CD14-positive monocyte (primary cell): ENCODE measurements at places on chromosomes 3 and 15. TPM values are rescaled to one million over a fixed set of nuclear protein-coding genes. Genes with fewer than 3 reads are reported as not detected.

- no peaks in the 10 kb centered on the region for H3K4me1 ChIP-seq
- H3K4me3 ChIP-seq = no peak overlapping the region
- no peak for DNase-seq
- H3K27ac ChIP-seq = no peak overlapping the region
- H3K27me3 ChIP-seq = no peaks in the 10 kb centered on the region
Observed at GRCh38 chr3:188230962-188231361, 77.0 kb downstream of the LPP start.

- H3K4me3 ChIP-seq = no peak overlapping the region
- H3K27me3 ChIP-seq = no peaks in the 10 kb centered on the region
- H3K36me3 ChIP-seq = no peaks in the 10 kb centered on the region
- H3K4me1 ChIP-seq = peaks cover 9% of the 10 kb centered on the region
- no peak for DNase-seq
Observed at GRCh38 chr3:24426896-24427295, 67.8 kb downstream of the THRB start.

GRCh38 chr3:151328298-151328995 lies 902 bp downstream of the P2RY13 start:
- H3K27ac ChIP-seq = peak overlapping the region; percentile 47
- no peaks in the 10 kb centered on the region for H3K36me3 ChIP-seq
- H3K4me3 ChIP-seq = peak overlapping the region; percentile 99
- peak; percentile 81 for DNase-seq
- H3K4me1 ChIP-seq = peaks cover 78% of the 10 kb centered on the region

DNA sequence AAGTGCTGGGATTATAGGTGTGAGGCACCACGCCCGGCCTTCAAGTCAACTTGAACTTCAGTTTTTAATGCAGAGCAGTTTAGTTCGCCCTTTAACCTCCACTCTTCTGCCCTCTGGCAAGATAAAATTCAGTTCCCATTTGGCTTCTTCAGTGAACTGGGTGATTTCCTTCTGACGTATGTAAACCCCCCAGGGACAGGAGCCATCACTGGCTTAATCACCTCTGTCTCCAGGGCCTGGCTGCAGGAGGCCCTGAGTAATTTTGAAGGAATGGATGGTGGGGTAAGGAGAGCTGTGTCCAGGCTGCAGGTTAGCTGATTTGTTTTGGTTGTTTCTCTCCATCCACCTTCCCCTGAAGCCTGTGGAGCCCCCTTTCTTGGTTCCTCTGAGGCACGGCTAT lies 11.9 kb downstream of the MCM2 start:
- peaks cover 69% of the 10 kb centered on the region for H3K36me3 ChIP-seq
- H3K27ac ChIP-seq = peak overlapping the region; percentile 31
- no peak overlapping the region for H3K4me3 ChIP-seq

CLDN1 gene
- polyA plus RNA-seq = not detected

GCNT3 gene
- not detected for polyA plus RNA-seq

DNA sequence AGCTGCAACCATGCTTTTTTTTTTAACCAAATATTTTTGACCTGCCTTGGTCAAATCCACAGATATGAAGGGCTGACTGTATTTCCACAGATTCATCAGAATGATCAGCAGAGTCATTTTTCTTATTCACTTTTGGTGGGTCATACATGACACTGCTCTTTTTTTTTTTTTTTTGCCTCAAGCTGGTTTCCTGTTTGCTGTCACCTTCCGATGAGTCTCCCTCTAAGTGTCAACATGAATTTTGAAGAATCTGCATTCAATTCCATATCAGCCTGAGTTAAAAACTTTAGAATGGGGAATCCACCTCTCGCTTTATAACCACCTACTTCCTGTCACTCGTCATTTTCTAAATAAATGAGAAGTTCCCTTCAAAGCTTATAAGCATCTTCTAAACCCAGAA lies 2.2 kb upstream of the SLC12A8 start:
- H3K4me1 ChIP-seq = no peaks in the 10 kb centered on the region
- no peak overlapping the region for H3K4me3 ChIP-seq
- DNase-seq = peak; percentile 68
- peaks cover 56% of the 10 kb centered on the region for H3K27me3 ChIP-seq
- H3K36me3 ChIP-seq = no peaks in the 10 kb centered on the region

- no peak overlapping the region for H3K4me3 ChIP-seq
- H3K27ac ChIP-seq = peak overlapping the region; percentile 59
- no peak for DNase-seq
- no peaks in the 10 kb centered on the region for H3K4me1 ChIP-seq
- no peaks in the 10 kb centered on the region for H3K27me3 ChIP-seq
Observed at GRCh38 chr3:46997453-46998091, 18.1 kb downstream of the NBEAL2 start.

GRCh38 chr3:133455281-133455680 lies 55.4 kb downstream of the BFSP2 start:
- H3K4me1 ChIP-seq = no peaks in the 10 kb centered on the region
- no peaks in the 10 kb centered on the region for H3K27me3 ChIP-seq
- DNase-seq = no peak
- H3K27ac ChIP-seq = no peak overlapping the region

DNA sequence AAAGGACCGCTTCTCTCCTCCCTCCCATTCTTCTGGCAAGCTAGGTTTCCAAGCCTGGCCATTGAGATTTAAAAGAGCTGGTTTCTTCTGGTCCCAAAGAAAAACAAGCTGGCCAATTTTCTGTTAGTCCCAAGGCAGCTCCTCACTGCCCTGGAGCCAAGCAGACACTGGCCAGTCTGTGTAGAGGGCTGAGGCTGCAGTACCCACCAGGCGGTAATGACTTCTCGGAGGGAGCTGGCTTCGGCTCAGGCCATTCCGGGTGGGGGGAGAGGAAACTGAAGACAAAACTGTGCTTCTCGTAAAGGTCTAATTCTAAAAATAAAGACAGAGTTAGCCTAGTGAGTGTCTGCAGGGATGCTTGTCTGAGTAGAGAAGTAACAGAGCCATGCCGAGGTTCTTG lies 78.5 kb upstream of the SMAD3 start:
- no peak for DNase-seq
- H3K4me1 ChIP-seq = no peaks in the 10 kb centered on the region
- H3K36me3 ChIP-seq = no peaks in the 10 kb centered on the region

CFAP100 gene
- not detected in 2 replicates for polyA plus RNA-seq

GRCh38 chr3:184227481-184227935 lies 1.9 kb upstream of the VWA5B2 start:
- H3K4me1 ChIP-seq = peaks cover 8% of the 10 kb centered on the region
- DNase-seq = peak; percentile 52
- H3K27ac ChIP-seq = no peak overlapping the region
- H3K27me3 ChIP-seq = peaks cover 47% of the 10 kb centered on the region

GRCh38 chr3:55327131-55327920 lies 159.8 kb downstream of the WNT5A start:
- H3K4me1 ChIP-seq = no peaks in the 10 kb centered on the region
- DNase-seq = no peak
- no peak overlapping the region for H3K4me3 ChIP-seq
- no peak overlapping the region for H3K27ac ChIP-seq
- no peaks in the 10 kb centered on the region for H3K36me3 ChIP-seq
- H3K27me3 ChIP-seq = no peaks in the 10 kb centered on the region

ZNF717 gene
- polyA plus RNA-seq = 3.4 TPM

DNA sequence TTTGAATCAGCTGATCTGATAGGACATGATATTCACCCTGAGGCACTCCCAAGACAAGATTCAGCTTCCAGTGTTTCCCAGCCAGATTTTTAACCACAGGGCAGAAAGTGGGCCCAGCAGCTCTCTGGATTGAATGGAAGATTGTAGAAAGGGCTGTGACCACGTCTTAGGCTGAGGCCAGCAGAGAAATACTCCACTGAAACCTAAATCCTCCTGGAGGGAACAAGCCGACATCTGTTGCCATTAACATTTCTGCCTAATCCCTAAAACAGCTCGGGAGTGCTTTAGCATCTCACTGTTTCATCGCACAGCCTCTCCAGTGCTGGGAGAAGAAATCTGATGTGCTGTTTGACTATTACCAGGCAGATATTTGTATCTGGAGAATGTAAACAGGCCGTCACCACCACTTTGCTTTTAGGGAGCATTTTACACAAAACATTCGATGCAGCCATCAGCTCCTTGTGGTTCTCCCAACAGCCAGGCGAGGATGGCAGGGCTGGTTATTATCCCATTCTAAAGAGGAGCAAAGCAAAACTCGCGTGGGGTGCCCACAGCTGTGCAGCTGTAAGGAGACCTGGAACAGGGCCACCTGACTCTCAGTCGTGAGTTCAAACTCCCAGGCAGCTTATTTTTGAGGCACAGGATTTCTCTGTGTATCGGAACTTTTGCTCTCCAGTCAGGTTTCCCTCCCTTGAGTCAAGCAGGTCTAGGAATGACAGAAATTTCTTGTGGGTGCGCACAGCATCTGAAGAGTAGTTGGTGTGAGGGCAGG lies 117.4 kb downstream of the LIPC start:
- no peak overlapping the region for H3K27ac ChIP-seq
- peaks cover 14% of the 10 kb centered on the region for H3K4me1 ChIP-seq
- DNase-seq = no peak
- no peaks in the 10 kb centered on the region for H3K36me3 ChIP-seq

DNA sequence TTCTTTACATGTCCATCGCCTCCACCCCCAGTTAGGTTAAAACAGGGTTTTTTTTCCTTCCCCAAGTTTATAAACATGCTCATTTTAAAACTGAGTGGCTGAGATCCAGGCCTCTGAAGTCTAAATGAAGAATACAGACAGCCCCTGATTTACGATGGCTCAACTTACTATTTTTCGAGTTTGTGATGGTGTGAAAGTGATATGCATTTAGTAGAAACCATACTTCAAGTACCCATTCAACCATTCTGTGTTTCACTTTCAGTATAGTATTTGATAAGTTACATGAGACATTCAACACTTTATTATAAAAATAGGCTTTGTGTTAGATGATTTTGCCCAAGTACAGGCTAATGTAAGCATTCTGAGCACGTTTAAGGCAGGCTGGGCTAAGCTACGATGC lies 30.5 kb upstream of the GNB5 start:
- no peak overlapping the region for H3K27ac ChIP-seq
- no peak overlapping the region for H3K4me3 ChIP-seq
- no peaks in the 10 kb centered on the region for H3K4me1 ChIP-seq
- DNase-seq = no peak
- no peaks in the 10 kb centered on the region for H3K27me3 ChIP-seq

GRCh38 chr3:106208251-106208650 lies 339.4 kb upstream of the CBLB start:
- no peak overlapping the region for H3K27ac ChIP-seq
- peaks cover 8% of the 10 kb centered on the region for H3K4me1 ChIP-seq
- no peak overlapping the region for H3K4me3 ChIP-seq
- no peaks in the 10 kb centered on the region for H3K36me3 ChIP-seq

GRCh38 chr3:126051741-126052140 lies 32.2 kb downstream of the SLC41A3 start:
- H3K36me3 ChIP-seq = no peaks in the 10 kb centered on the region
- H3K4me3 ChIP-seq = no peak overlapping the region
- no peaks in the 10 kb centered on the region for H3K27me3 ChIP-seq
- DNase-seq = no peak
- no peak overlapping the region for H3K27ac ChIP-seq
- peaks cover 12% of the 10 kb centered on the region for H3K4me1 ChIP-seq

CCDC39 gene
- not detected in 2 replicates for polyA plus RNA-seq

GRCh38 chr3:167863811-167864551 lies 128.5 kb downstream of the SERPINI1 start:
- no peak overlapping the region for H3K27ac ChIP-seq
- H3K4me1 ChIP-seq = peaks cover 63% of the 10 kb centered on the region
- no peaks in the 10 kb centered on the region for H3K27me3 ChIP-seq

GRCh38 chr15:41967506-41968206 lies 4.7 kb downstream of the EHD4 start:
- no peak overlapping the region for H3K4me3 ChIP-seq
- peak; percentile 98 for DNase-seq
- H3K36me3 ChIP-seq = no peaks in the 10 kb centered on the region
- H3K4me1 ChIP-seq = peaks cover 65% of the 10 kb centered on the region

- no peaks in the 10 kb centered on the region for H3K4me1 ChIP-seq
- H3K4me3 ChIP-seq = no peak overlapping the region
- no peak overlapping the region for H3K27ac ChIP-seq
- no peak for DNase-seq
Observed at GRCh38 chr15:37136666-37137065, 36.3 kb upstream of the MEIS2 start.

- no peaks in the 10 kb centered on the region for H3K27me3 ChIP-seq
- no peaks in the 10 kb centered on the region for H3K4me1 ChIP-seq
- H3K27ac ChIP-seq = no peak overlapping the region
- no peak for DNase-seq
Observed at GRCh38 chr3:136606990-136607389, 145.2 kb downstream of the STAG1 start.

PROK2 gene
- polyA plus RNA-seq = 81.7 TPM

PLSCR4 gene
- not detected for polyA plus RNA-seq

TYRO3 gene
- polyA plus RNA-seq = not detected

DNA sequence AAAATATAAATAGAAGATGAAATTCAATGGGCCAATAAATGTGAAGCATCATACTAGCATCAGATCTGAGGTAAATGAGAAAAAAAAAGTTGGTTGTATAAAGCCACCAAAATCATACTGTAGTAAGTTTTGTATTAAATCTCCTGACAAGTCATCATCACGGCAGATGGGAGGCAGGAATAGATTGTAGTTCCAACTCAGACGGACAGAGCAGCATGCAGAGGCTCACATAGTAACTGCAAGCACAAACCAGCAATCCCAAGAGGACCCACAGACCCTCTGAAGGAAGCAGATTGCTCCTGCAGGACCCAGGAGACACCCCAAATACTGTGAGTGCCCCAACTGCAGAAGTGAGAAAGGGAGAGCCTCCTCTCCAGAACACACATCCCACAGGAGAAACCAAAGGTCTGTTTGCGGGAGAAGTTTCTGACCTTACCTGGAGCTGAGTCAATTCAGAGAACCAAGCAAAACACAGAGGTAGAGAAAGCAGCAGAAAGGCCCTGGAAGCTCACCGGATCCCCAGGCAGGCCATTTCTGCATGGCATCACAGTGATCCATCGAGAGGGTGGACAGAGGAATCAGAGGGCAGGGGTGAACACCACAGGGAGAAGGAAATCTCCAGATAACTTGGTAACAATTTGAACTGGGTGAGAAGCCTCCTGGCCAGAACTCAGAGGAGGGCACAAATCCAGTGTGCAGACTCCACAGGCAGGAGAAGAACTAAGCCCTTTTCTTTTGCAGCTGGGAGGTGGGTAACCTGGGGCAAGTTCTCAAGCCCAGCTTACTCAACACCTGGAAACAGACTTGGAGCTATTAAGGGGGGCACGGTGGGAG lies 141.6 kb upstream of the ARHGEF26 start:
- no peak for DNase-seq
- no peak overlapping the region for H3K27ac ChIP-seq
- no peaks in the 10 kb centered on the region for H3K4me1 ChIP-seq
- no peaks in the 10 kb centered on the region for H3K36me3 ChIP-seq
- no peaks in the 10 kb centered on the region for H3K27me3 ChIP-seq

- H3K4me1 ChIP-seq = no peaks in the 10 kb centered on the region
- no peak overlapping the region for H3K4me3 ChIP-seq
- H3K27ac ChIP-seq = no peak overlapping the region
- no peaks in the 10 kb centered on the region for H3K27me3 ChIP-seq
- DNase-seq = no peak
Observed at GRCh38 chr3:171640520-171641412, 169.5 kb downstream of the PLD1 start.

GRCh38 chr15:67064607-67065530 lies 533 bp upstream of the SMAD3 start:
- H3K27ac ChIP-seq = peak overlapping the region; percentile 96
- DNase-seq = no peak
- peak overlapping the region; percentile 71 for H3K4me3 ChIP-seq
- peaks cover 36% of the 10 kb centered on the region for H3K4me1 ChIP-seq
